ENCODE measurements at places on chromosomes 4 and X. TPM values are rescaled to one million over a fixed set of nuclear protein-coding genes. Genes with fewer than 3 reads are reported as not detected.

The ANOS1 gene
- total RNA-seq, result 0.33 TPM

DNA sequence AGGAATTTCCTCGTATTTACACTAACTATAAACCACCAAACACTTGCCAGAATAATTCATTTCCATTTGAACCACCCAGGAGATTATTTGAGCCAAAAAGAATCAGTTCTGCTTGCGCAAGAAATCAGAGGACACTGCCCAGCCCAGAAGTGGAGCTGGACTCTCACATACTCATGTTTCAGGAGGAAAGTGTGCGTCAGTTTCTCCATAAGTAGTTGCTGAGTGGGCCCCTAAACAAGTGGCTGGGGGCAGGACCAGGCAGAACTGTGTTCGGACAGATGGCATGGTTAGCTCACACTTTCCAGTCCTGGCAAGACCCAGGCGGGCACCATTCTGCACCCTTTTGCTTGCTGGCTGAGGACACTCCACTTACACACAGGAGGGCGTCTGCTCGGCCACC is 38.8 kb downstream of the BTC start:
- DNase-seq, result no peak

DNA sequence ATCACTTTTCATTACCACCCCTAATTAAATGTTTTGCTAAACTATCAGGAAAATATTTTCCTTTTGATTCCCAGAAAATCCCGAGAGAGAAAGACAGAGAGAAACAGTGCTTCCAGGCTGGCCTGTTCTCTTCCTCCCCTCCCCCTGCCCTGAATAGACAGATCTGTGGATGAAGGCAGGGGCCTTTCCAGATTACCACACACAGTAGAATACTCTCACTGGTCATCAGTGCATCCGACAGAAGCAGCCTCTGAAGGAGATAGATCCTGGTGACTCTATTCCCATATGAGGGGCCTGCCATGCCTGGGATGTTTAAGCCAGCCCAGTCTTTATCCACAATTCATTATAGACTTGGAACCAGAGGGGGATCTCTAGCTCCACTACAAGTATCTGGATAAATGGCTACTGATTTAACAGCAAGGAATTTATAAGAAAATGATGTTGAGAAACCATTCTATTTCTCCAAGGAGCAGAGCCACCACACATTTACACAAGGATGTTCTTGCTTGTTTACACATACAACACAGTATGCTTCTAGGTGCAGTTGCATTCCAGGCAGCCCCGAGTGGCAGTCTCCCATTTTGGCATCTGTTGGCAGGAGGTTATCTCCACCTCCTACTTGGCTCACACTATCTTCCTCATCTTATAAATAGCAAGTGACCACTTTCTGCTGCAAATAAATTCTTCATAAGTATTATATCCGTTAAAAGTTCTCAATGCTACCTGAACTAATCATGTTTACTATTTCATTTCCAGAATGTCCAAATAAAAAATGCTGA is 115.8 kb downstream of the HS6ST2 start:
- no peak for DNase-seq

GRCh38 chrX:45756557-45756956 is 555.9 kb upstream of the DIPK2B start:
- DNase-seq, result no peak

The POF1B gene
- 24.1 TPM for total RNA-seq

GRCh38 chr4:153684971-153685371 is 891 bp downstream of the TLR2 start:
- DNase-seq, result no peak

- no peak for DNase-seq
Measured at GRCh38 chrX:15674514-15674840, 9.9 kb upstream of the CLTRN start.

GRCh38 chr4:188287169-188287894 is 148.1 kb downstream of the TRIML1 start:
- DNase-seq, result no peak

- DNase-seq, result peak; percentile 35
Measured at GRCh38 chrX:130975947-130976346, 72.9 kb upstream of the ENOX2 start.

- DNase-seq, result peak; percentile 30
Measured at GRCh38 chrX:10326578-10326977, 169.8 kb downstream of the CLCN4 start.

DNA sequence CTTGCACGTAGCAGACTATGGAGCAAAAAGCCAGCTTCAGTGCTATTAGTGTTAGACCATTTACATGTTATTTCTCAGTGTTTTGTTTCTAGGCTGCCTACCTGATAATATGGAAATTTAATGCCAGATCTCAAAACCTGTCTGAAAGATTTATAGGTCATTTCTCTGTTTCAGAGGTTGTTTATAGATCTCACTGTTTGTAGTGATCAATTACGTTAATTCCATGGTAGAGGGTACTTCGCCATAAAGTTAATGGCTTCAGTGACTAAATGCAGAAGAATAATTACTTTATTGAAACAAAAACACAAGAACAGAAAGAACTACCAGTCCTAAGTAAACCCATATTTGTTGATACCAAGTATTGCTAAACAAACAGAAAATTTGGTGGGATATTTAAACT is 420.8 kb downstream of the ARHGAP24 start:
- no peak for DNase-seq

GRCh38 chr4:131001371-131001770 is 1905.4 kb downstream of the C4orf33 start:
- no peak for DNase-seq

GRCh38 chrX:48919360-48919841 is 577 bp upstream of the PIM2 start:
- peak; percentile 22 for DNase-seq

DNA sequence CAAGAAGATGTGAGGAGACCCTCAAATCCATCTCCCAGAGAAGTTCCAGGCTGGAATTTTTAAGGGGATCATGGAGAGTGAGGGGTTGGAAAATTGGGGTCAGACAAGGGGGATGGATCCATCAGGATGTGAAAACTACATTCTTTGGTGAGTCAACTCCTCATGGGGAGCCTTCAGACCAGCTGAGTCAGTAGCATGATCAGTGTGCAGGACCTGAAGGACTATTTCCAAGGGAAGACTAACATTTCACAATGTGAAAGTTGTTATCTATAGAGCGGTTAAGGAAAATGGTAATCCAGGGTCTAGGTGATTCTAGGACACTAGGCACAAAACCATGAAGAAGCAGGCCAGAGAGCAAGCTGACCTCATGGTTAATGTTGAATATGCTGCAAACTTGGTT is 38.6 kb upstream of the CEP135 start:
- no peak for DNase-seq

DNA sequence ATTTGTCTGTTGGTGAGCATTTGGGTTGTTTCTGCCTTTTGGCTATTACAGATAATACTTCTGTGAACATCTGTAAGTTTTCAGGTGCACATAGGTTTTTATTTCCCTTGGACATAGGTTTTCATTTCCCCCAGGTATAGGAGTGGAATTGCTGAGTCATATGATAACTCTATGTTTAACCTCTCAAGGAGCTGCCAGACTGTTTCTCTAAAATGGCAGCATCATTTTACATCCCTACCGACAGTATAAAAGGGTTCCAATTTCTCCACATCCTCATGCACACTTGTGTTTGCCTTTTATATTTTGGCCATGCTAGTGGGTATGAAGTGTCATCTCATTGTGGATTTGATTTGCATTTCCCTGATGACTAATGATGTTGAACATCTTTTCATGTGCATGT is 53.5 kb downstream of the TMEM164 start:
- DNase-seq, result no peak

The SSX2 gene
- total RNA-seq, result not detected

The DACH2 gene
- total RNA-seq, result not detected

GRCh38 chrX:3791449-3791848 is 78.0 kb upstream of the PRKX start:
- DNase-seq, result no peak

GRCh38 chrX:630612-631496 is at the start of gene SHOX:
SHOX (plus strand) TSS chrX:630791; CDS start chrX:630898, 107 bp downstream.
- no peak for DNase-seq

- DNase-seq, result no peak
Measured at GRCh38 chrX:125505207-125505606, 185.5 kb downstream of the TEX13C start.

DNA sequence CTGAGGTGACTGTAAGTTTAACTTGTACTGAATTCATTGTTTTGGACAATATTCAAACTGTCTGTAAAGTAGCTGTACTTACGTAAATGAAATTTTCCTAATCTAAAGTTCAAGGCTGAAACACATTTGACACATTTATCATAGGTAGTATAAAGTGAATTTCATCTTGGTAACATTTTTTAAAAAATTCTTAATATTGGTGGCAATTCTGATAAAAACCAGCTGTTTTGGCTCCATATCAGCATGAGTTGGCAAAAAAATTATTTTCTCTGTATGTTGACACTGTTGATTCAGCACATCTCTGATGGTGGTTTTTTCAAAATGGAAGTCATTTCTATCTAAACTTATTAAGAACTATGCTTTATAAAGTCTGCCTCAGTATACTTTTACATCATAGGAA is 30.9 kb downstream of the CXorf58 start:
- DNase-seq, result no peak

DNA sequence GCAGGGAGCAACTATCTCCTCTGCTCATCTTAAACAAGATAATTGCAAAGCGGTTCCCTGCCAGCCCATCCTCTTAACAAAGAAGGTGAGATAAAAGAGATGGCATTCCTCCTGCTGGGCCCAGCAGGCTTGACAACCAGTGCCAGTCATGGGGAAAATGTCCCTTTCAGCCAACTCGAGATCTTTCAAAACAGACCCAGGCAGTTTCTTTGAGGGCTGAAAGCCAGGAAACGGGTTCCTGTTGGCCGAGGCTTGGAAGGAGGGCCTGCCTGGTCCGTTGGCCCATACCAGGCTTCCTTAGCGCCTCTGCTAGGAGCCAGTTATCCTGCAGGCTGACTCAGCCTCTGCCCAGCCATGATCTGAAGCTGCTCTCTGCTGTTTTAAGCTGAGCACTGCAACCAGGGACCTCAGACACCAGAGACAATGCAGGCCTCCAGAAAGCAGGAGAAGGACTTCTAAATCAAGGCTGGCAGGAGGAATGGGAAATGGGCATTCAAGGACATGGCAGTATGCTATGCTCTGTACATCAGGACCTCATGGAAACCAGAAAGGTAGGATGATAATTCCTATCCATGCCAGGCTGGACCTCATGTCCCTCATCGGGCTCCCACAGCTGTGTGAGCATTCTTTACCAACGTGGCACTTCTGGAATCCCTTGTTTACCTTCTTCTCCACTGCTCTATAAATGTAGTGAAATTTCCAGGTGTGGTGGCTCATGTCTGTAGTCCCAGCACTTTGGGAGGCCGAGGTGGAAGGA is 42.4 kb upstream of the SLC2A9 start:
- DNase-seq, result peak; percentile 16

DNA sequence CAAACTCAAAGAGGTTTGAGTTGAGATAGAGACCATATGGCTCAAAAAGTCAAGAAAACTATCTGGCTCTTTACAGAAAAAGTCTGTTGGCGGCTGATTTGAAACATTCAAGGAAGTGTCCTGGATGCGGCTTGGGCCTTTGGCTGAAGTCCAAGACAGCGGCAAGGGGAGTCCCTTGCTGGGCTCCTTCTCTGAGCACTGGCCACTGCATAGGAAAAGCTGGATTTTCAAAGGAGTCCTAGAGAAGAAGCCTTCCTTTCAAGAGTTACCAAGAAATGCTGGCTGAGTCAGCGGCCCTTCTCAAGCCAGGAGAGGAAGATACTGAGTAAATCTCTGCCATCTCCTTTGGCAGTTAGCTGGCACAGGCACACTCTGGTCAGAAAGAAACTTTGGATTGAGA is 12.1 kb downstream of the APLN start:
- DNase-seq, result no peak

- no peak for DNase-seq
Measured at GRCh38 chrX:275476-275966, 5.7 kb upstream of the PLCXD1 start.

- no peak for DNase-seq
Measured at GRCh38 chr4:140044337-140044902, 109.6 kb downstream of the MAML3 start.

- no peak for DNase-seq
Measured at GRCh38 chr4:5970381-5971077, 47.7 kb downstream of the C4orf50 start.

The SRPX gene
- total RNA-seq, result 1.2 TPM

GRCh38 chrX:109857584-109858228 is 124.6 kb upstream of the ACSL4 start:
- no peak for DNase-seq

The SOD3 gene
- total RNA-seq, result 33.7 TPM

- DNase-seq, result no peak
Measured at GRCh38 chr4:24792552-24792951, 2.8 kb upstream of the SOD3 start.

All from Calu3 (cell line).